ENCODE measurements at places on chromosomes 3 and 15.

DNA sequence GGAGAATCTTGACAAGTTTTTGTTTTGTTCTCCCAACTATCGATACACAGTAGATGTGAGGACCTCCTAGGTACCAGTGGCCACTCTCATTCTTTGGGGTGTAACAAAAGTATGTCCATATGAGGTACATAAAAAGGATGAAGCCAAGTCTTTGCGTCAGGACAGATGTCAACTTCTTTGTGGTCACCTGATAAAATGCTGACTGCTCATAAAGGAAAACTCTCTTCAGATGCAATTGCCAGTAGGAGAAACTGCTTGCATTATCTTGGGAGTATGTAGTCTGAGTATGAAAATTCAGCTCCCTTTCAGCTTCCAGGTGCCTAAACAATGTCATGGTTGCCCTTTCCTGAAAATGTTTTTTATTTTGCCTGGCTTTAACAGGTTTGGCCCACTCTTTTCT lies 123.8 kb upstream of the GOLIM4 start:
- DNase-seq = no peak

GRCh38 chr3:196219194-196219969 lies 3.0 kb downstream of the SLC51A start:
- no peak for DNase-seq

- no peak for DNase-seq
These were observed 68.6 kb downstream of the DCUN1D1 start for GRCh38 chr3:182911782-182912111.

- DNase-seq = no peak
These were observed 227.1 kb downstream of the ZPLD1 start for GRCh38 chr3:102661707-102662497.

- DNase-seq = no peak
These were observed 464.0 kb upstream of the CCDC54 start for GRCh38 chr3:106913111-106913698.

GRCh38 chr3:57068437-57069089 lies 8.1 kb downstream of the SPATA12 start:
- DNase-seq = no peak

DNA sequence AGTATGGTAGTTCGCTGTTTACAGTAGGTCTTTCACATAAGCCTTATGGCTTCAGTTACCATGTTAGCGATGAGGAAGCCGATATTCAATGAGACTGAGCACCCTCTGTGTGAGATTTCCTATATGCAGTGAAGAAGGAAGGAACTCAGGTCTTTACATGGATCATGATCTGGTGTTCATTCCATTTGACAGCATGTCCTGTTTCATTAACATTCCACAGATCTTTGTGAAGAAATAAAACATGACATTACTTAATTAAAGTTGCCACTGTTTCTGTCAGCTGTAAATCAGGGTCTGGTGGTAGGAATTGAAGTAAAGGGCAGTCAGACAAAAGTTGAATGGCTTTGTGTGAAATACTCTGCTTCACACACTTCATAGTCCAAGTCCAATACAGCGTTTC lies 768.6 kb downstream of the ZPLD1 start:
- DNase-seq = no peak

- no peak for DNase-seq
These were observed 61.3 kb downstream of the BDH1 start for GRCh38 chr3:197494366-197495058.

DNA sequence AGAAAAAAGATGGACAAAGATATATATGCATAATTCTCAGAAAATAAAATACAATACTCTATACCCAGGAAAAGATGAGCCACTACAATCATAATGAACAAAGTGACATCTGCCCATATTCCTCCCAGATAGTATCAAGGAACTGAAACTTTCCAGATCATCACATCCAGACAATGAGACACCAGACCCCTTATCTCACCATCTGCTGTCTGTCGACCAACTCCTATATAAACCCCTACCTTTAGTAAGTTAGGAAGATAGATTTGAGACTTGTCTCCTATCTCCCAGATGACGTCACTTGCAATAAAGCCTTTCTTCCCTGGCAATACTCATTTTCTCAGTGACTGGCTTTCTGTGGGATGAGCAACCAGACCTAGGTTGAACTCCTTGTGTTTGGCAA lies 1071.6 kb downstream of the PLOD2 start:
- no peak for DNase-seq

GRCh38 chr3:15113471-15113870 lies 14.5 kb upstream of the RBSN start:
- DNase-seq = no peak

- no peak for DNase-seq
These were observed 67.7 kb upstream of the BNC1 start for GRCh38 chr15:83352119-83352518.

- no peak for DNase-seq
These were observed 200.7 kb downstream of the SATB1 start for GRCh38 chr3:18224426-18224825.

- DNase-seq = no peak
These were observed 10.5 kb upstream of the EPHA6 start for GRCh38 chr3:96803870-96804269.

DNA sequence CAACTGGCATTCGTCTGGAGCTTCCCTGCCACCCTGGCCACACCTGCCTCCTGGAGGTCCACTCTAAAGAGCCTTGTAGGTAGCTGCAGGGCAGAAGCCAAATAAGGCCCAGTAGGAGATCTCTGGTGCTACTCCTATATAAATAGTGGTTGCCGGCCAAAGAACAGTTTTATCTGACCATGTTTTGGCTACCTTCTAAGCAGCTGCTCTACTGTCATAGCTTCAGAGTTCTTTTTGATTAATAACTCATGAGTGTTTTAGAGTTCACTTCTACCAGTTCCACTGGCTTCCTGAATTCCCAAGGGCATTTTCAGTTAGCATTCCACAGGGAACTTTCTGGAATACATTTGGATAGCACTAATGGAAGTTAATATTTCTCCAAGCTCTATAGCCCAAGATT lies 154.6 kb downstream of the B3GALNT1 start:
- DNase-seq = no peak

- no peak for DNase-seq
These were observed 187.9 kb downstream of the AKAP13 start for GRCh38 chr15:85568261-85568808.

DNA sequence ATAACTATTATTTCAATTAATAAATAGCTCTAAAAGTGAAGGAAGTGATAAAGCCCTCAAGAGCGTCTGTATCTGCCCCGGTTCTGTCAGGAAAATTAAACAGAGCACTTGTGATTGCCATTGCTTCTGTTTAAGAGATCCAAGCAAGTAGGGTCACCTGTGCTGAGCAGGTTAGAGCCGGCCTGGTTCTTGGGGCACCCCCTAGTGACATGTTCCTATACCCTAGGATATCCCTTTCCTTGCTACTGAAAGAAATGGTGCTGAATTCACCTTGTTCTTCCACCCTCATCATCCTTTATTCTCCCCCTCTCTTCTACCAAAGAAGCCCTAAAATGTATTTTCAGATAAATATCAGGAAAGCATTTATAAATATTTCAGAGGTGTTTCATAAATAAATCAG lies 323.5 kb downstream of the RORA start:
- DNase-seq = no peak

DNA sequence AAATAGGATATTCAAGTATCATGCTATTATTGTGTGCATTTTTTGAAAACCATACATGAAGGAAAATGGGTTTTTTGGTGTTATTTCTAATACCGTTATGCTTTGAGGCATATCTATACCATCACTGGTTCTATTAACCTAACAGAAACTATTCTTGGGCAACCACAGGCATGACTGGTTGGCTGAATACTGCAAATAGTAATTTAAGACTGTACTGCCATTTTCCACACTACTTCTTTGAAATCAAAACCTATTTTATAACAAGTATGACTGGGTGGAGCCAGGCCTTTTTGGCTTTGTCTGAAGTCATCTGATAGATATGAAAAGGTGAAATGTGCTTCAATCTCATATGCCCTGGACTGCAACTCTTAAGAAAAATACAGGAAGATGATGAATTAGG lies 115.1 kb downstream of the ULK4 start:
- no peak for DNase-seq

DNA sequence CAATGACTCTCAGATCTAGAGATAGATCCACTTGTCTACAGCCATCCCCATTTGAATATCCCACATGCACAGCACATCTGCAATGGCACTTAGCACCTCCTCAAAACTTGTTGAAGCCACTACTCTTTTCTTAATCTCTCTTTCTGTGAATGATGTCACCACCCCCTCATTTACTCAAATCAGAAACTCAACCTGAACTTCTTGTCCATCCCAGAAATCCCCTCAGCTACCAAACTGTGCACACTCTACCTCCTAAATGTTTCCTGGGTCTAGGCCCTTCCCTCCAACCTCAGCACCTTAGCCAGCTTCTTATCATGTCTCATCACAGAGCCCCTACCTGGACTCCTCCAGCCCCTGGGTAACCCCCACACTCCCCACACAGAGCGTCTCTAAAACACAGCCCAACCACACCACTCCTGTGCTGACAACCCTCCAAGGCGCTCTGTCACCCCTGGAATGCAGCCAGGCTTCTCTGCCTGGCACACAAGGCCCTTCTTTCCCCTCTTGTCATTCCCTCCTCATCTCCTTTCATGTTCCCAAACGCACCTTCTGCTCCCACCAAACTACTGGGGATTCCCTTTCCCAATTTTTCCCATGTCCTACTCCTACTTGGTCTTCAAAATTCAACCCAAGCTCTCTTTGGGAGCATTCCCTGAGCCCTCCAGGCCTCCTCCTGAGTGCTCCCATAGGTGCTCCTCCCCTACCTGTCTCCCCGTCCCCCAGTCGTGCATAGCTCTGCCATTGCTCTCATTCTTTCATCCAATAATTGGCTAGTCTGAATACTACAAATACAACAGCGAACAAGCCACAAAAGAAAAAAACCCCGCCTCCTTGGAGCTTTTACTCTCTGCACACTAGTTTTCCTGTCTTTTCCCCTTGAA lies 39.8 kb upstream of the ZBTB38 start:
- DNase-seq = no peak

GRCh38 chr15:56837273-56837672 lies 81.2 kb upstream of the TCF12 start:
- DNase-seq = no peak

DNA sequence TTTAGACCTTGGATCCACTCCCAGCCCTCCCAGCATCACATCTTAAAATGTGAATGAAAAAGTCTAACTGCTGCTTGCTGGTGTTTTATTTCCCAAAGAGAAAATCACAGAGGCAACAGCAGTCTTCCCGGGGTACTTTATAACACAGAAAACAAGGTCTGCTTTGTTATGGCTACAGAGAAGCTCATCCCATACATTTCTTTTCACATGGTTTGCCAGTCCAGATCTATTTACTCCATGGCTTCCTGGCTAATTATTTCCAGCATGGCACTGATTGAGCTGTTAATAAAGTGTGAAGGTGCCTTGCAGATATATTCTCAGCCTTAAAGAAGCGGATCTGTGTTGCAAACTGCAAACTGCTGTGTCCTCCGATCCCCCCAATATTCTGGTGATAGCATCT lies 466.1 kb upstream of the CFAP20DC start:
- DNase-seq = no peak

GRCh38 chr15:38864827-38865581 lies 300.4 kb upstream of the RASGRP1 start:
- DNase-seq = no peak

- no peak for DNase-seq
These were observed 962 bp downstream of the ATP13A5 start for GRCh38 chr3:193377591-193377990.

DNA sequence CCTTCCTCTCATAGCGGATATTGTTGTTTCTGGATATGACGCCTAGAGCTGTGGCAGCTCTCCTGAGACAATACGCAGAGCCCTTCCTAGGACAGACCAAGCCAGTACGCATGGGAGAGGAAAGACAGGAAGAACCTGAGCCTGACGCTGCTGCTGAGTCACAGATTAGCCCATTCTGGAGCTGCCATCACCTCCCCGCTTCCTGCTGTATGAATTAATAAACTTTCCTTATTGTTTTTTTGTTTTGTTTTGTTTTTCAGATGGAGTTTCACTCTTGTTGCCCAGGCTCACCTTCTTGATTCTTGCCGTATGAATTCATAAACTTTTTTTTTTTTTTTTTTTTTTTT lies 67.0 kb downstream of the PPCDC start:
- no peak for DNase-seq

GRCh38 chr15:74907163-74907870 lies 666 bp upstream of the FAM219B start:
- DNase-seq = no peak

GRCh38 chr3:53834429-53835095 lies 11.7 kb downstream of the CHDH start:
- DNase-seq = no peak

DNA sequence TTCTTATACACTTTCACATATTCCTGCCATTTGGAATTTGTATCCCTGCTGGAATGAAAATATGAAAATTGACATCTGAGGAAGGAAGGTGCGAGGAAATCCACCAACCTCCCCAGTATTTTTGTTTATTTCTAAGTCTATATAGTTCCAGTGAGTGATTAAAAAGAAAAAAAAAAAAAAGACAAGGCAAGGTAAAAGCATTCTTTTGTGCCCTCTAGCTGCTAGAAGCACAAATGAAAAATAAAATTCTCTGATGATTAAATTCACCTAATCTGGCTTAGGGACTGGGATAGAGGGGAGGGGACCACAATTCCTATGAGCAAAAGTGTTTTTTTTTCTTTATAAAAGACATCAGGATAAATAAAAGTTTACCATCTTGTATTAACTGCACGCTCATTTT lies 370.9 kb downstream of the NR2F2 start:
- DNase-seq = no peak

DNA sequence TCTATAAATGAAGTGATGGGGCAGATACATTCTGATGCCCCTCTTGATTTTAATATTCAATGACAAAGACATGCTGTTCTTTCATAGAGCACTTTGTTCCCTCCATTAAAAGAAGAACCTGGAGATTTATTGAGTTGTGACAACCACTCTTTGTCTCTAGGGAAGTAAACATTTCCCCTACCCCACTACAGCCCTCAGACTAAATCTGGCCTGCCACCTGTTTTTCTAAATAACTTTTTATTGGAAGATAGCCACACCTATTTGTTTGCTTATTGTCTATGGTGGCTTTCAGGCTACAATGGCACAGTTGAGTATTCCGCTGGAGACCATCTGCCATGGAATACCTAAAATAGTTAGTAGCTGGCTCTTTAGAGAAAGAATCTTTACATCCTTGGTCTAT lies 41.2 kb upstream of the ZNF385D start:
- no peak for DNase-seq

- DNase-seq = no peak
These were observed 188.2 kb downstream of the ZBTB20 start for GRCh38 chr3:114958930-114959329.

GRCh38 chr3:16476636-16477035 lies 36.9 kb downstream of the RFTN1 start:
- DNase-seq = no peak

- DNase-seq = no peak
These were observed 69.2 kb upstream of the MFGE8 start for GRCh38 chr15:88982304-88982945.

DNA sequence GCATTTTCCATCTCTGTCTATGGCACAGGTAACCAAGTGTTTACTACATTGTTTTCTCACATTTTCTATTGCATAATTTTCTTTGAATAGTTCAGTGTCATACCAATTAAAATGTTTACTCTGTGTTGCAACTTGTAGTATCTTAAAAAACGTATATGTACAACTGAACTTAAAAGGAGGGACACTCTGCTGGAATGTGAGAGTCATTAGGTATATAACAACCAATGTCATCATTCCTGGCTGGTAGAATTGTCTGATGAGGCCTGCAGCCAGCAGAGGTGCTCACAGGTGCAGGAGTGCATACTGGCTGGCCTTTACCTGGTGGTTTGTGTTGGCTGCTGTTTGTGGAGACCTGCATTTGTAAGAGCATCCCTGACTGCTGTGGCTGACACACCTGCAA lies 19.1 kb upstream of the RARRES1 start:
- DNase-seq = no peak

- no peak for DNase-seq
These were observed 4.6 kb downstream of the SUMF1 start for GRCh38 chr3:4462369-4463040.
